Activated CD4-positive, alpha-beta T cell treated with anti-CD3 and anti-CD28 coated beads for 4 hours (primary cell): ENCODE measurements at places on chromosomes 7 and 10.

- no peak for DNase-seq
These were observed 13.9 kb downstream of the PIK3AP1 start for GRCh38 chr10:96706331-96706853.

GRCh38 chr7:132758986-132759385 lies 182.7 kb upstream of the PLXNA4 start:
- no peak for DNase-seq

DNA sequence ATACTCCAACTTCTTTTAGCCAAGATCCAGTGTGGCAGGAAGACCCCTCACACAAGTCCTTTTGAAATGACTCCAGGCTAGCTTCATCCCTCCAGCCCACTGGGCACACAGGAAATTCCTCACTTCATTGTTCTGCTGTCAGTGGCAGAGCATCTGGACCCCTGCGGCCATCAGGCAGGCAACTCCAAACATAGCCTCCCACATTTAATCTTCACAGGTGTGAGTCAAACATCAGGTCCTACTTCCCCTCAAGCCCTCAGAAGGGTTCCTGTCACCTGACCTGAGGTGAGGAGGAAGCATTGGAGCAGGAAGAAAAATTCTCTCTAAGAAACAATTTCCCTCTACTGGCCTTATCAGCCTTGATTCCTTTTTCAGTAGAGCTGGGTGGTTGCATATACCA lies 51.1 kb upstream of the C1GALT1 start:
- no peak for DNase-seq

DNA sequence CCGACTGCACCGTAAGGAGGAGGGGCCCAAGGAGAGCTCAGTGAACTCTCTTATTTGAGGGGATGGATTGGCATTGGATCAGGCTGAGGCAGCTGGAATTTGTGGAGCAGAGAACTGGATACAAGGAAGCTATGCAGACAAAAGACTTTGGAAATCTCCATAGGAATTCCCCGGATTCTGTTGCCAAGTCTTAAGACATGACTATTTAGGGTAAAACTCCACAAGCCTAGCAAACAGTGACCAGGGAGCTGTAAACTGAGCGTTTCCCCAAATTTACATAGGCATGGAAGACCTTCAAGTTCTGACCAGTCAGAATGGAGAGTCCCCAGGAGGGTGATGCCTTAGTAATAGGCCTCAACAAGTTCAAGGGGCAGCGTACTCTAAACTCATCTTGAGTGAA lies 82.5 kb upstream of the PCBD1 start:
- DNase-seq: no peak

DNA sequence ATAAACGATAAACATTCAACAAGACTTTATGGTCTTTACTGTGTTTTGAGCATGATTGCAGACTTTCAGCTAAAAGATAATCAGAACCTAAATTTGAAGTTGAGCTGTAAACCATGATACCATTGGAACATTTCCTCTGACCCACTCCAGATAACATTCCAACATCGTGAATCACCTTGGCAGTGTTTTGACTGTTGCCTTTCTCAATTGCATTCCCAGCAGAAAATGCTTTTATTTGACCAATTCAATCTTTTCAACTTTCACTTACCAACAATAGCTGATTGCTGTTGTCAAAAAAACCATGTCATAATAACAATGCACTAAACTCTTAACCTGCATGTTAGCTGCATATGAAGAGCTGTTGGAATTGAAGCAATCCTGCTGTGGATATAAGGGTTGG lies 165.5 kb downstream of the MDFIC start:
- DNase-seq: no peak
